LHCN-M2 (cell line): ENCODE measurements at places on chromosomes 6 and 20.
A peak's percentile ranks its signal among the peaks of the same experiment; 100 is the strongest.

- no peak for DNase-seq
Measured at GRCh38 chr6:106213660-106214289, 111.8 kb downstream of the ATG5 start.

GRCh38 chr6:91324711-91325110 lies 737.8 kb upstream of the MAP3K7 start:
- no peak for DNase-seq

DNA sequence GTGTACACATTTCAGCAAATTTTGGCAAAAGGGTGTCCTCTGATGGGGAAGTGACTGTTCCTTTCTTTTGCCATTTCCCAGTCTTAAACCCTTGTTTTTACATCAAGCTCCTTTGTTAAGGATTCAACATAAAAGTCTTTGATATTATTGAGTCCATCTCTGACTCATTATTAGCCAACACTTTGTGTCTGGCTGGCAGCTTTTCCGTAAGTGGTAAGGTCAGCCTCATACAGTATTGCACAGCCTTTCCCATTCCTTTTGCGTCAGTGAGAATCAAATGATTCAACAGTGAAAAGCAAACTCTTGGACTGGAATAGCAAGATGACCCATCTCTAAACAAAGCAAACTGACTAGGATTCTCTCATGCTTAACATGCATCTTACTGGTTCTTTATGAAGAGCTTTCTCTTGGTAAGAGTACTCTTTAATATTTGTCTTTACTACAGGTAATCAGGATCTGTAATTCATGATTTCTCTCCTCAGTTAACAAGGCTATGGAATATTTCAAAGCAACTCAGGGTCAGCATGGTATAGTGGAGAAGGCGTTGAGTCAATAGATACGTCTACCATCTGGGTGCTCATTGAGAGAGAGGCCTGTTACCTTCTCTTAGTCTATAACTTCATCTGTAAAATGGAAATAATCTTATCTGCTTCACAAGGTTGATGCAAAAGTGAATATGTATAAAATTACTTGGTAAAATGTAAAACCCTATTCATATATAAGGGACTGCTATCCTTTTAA lies 183.6 kb downstream of the PRL start:
- DNase-seq, result peak; percentile 95

- DNase-seq, result peak; percentile 23
Measured at GRCh38 chr6:81145506-81145905, 607.0 kb downstream of the TENT5A start.

DNA sequence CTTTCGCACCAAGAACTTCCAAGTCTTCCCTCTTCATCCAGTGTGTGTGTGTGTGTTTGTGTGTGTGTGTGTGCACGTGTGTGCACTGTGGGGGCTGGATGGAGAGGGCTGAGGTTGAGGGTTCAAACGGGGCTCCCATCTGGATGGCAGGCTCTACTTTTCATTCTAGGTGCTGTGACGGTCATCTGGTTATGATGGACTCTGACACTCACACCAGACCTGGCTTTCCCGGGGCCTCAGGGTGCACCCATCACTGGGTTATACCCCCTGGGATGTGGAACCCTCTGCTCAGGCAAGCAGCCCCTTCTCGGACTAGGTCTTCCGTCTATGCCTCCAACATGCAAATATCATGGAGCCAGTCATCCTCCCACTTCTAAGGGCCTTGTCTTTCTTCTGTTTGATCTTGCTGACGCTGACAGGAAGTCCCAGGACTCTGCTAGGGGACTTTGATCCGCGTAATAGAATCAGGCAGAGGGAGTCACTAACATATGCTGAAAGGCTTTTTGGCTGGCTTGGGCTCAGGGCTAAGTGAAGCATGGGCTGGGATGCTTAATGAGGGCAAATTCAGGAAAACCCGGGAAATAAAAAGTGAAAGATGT lies 313.6 kb downstream of the CDC5L start:
- DNase-seq, result no peak

- DNase-seq, result no peak
Measured at GRCh38 chr6:39057251-39058155, 8.9 kb downstream of the GLP1R start.

GRCh38 chr20:40192529-40192928 lies 496.5 kb downstream of the MAFB start:
- DNase-seq, result no peak

DNA sequence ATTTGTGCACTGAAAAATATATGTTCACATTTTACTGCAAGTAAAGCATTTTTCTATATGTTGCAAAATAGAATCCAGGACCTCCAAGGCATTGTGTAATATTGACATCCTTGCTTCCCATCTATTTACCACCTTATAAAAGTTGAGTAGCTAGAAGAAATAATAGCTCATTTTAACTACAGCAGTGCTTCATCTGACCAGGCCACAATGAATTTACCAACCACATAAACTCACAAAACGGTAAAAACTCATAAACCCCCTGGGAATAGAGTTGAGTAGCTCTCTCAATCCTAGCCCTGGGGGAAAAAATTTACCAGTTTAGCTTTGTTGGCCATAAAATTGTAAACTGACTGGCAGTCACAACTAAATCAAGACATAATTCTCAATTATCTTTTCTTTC lies 3.9 kb downstream of the ATXN1 start:
- DNase-seq, result no peak

- DNase-seq, result peak; percentile 59
Measured at GRCh38 chr6:13307508-13307995, 20.8 kb downstream of the TBC1D7 start.

DNA sequence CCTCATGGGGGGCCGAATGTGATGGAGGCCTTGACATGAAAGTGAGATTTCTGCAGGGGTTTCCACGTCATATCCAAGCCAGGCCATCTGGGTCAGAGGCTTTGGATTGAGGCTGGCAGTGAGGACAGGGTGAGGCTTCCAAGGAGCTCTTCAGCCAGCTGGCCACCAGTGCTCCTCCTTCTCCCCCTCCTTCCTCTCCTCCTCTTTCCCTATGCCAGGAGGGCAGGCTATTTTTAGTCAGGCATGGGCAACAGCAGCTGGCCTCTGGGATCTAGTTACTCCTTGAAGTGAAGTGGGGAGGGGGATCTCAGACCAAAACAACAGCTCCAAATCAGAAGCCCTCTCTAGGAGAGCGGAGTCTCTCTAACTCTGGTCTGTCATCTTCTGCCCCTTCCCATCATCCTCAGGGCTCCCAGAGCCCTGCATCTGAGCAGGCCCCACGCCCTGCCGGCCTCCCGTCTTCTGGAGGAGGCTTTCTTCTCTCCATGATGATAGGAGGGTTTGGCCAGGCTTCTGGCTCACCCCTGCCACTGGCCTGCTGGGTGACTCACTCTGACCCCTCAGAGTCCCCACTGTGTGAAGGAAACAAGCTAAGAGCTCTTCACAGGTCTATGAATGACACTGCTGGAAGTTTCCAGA lies 612 bp downstream of the TNNC2 start:
- peak; percentile 88 for DNase-seq

- DNase-seq, result no peak
Measured at GRCh38 chr20:37602634-37603033, 75.0 kb upstream of the BLCAP start.

GRCh38 chr20:63442100-63442493 lies 30.4 kb downstream of the KCNQ2 start:
- no peak for DNase-seq

GRCh38 chr6:14860774-14861173 lies 385.1 kb upstream of the JARID2 start:
- DNase-seq, result no peak

DNA sequence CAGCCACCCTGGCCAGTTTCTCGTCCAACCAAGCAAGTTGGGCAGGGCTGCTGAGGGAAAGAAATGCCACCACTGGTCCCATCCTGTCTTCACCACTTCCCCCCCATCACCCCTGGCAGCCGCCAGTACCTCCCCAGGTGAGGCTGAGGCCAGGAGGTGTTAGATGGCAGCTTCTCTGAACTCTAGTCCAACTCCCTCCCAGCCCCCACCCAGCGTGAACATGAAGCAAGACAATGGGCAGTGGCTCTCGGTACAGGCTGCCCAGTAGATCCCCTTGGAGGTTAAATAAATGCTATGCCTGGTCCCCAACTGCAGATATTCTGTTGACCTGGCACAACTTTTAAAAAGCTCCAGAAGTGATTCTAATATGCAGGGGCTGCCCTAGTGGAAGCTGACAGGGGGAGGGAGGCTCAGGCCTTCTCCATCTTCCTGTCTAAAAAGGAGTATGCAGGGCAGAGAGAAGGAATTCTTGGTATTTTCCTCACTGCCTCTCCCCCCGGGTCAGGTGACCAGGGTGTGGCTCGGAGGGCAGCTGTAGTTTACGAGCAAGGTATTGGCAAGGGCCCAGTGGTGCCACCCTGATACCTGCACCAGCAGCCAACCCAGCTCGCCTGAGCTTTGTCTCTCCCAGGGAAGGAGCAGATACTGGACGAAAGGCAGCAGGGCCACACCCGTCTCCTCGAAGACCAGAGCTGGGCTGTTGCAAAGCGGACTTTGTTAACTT lies 25.7 kb downstream of the KCNK5 start:
- no peak for DNase-seq

- DNase-seq, result no peak
Measured at GRCh38 chr20:50216543-50217206, 26.0 kb downstream of the CEBPB start.

DNA sequence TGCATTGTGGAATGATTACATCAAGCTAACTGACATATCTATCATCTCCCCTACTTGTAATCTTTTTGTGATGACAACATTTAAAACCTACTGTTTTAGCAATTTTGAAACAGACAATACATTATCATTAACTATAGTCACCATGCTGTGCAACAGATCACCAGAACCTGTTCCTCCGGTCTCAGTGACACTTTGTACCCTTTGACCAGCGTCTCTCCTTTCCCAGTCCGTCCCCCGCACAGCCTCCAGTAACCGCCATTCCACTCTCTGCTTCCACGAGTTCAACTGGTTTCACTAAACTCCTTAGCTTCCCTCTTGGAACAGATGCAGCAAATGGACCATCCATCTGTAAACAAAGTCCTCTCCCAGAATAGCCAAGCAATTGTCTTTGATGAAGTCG lies 21.8 kb downstream of the LRP11 start:
- no peak for DNase-seq

DNA sequence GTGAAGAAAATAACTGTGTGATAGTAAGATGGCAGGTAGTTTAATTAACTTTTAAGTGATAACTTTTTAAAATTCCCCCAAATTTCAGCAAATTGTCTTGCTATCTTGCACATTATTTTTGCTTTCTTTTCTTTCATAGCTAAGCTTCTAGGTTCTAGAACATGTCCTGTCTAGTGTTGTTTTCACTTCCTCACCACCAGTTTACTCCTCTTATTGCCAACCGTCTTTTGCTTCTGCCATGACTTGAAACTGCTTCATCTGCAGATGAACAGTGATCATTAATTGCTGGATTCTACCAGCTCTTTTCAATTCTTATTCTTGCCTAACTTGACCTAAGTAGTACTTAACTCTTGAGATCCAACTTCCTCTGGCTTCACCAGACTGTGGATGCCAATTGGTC lies 137.8 kb downstream of the CENPW start:
- DNase-seq, result no peak

GRCh38 chr20:22389836-22390542 lies 194.4 kb downstream of the FOXA2 start:
- no peak for DNase-seq

- DNase-seq, result no peak
Measured at GRCh38 chr20:49573900-49574416, 6.0 kb upstream of the PTGIS start.

- peak; percentile 44 for DNase-seq
Measured at GRCh38 chr20:36591854-36592641, 13.5 kb upstream of the RAB5IF start.

DNA sequence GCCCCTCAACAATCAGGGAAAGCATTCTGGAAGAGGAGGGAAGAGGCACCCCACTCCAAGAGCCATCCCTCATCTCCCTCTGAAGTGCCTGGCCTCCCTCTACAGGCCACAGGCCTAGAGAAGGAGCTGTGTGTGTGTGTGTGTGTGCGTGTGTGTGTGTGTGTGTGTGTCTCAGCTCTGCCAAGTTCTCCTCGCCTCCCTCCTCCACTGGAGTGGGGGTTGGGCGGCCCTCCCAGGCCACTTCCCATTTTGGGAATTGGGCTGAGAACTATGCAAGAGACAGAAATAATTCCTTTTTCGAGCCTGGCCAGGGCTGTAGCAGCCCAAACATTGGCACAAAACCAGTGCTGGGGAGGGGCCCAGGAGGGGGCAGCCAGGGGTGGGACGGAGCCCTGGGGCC lies 35.7 kb downstream of the KCNB1 start:
- DNase-seq, result peak; percentile 22

DNA sequence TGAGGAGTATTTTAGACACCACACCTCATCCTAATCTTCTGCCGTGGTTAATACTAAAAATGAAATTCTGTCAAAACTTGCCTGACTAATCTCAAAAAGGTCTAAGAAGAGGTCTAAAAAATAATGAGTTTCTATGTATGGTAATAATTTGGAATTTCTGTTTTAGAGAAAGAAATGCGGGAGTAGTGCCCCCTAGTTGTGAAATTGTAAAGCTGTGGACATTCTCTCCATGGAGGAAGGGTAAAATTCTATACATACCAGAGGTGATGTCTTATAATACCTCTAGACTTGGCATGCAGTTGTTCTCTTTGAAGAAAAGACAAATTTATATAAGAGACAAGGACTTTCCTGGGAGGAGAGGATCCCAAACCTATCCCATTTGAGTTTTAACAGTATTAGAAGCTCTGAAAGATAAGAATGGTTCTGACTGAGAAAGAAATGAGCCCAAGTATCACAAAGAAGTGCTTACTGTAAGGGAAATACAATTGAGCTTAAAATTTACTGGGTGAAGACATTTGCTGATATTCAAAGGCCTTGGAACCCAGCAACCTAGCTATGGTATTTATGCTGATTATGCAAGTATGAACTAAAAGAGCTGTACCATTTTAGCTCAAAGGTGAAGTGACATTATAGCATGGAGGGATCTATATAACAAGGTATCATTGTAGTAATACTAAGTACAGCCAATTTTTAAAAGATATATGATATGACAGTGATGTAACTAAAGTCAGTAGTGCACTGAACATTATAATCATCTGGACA lies 5.1 kb upstream of the EPHA7 start:
- DNase-seq, result no peak

DNA sequence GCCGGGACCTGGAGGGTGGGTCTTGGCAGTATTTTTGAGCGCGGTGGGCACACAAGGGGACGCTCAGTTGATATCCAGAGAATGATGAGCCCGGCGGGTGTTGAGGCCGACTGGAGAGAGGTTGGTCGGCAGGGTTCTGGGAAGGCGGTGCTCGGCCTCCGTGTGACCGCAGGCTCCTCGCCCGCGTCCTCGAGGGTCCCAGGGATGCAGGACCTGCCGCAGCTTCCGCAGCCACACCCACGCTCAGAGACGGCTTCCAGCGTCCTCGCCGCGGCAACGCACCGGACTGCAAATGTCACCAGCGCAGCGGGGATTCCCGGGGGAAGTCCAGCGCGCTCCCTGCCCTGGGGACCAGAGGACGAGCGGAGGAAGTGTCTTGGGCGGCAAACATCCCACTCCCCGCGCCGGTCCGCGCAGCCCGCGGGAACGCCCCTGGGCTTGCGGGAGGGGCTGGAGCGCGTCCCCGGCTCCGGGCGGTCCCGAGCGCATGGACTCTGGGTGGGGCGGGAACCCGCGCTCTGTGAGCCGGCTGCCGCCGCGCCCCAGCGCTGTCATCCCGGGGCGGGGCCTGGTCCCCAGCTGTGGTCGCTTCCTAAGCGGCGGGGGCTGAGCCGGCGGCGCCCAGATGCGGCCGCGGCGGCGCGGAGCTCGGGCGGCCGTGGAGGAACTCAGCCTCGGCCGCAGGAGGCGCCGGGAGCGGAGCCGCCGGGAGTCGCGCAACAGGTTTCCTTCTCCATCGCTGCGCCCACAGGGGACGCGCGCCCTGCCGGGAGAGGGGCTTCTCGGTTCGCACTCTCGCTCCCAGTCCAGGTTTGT lies at the start of gene STX11:
Gene STX11 (plus strand): TSS at position 624 of the 816 bp plus-strand sequence. CDS start 36,111 bp downstream, outside the sequence.
- peak; percentile 54 for DNase-seq
